ENCODE measurements at places on chromosomes 3 and 15. TPM values are rescaled to one million over a fixed set of nuclear protein-coding genes. Genes with fewer than 3 reads are reported as not detected.
A peak's percentile ranks its signal among the peaks of the same experiment; 100 is the strongest.

DNA sequence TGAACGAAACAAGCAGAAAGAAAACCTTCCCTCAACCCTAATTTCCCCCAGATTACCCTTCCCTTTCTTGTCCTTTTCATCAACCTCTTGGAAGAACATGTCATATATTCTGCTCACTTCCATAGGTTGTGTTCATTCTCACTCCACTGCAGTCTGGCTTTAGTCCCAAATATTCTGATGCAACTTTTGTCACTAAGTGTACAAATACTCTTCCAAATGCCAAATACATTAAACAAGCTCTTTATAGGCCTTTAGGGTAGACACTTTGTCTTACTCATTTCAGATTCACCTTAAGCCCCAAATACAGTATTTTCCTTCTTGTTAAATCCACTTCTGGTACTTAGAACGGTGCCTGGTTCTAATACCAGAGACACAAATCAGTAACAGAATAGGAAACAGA lies 406.5 kb upstream of the CDIN1 start:
- no peak for DNase-seq
- no peaks in the 10 kb centered on the region for H3K36me3 ChIP-seq
- no peaks in the 10 kb centered on the region for H3K27me3 ChIP-seq
- H3K27ac ChIP-seq = no peak overlapping the region
- H3K4me1 ChIP-seq = peaks cover 7% of the 10 kb centered on the region

GRCh38 chr15:51318382-51319150 lies 19.8 kb downstream of the CYP19A1 start:
- no peak for DNase-seq
- H3K4me3 ChIP-seq = no peak overlapping the region
- no peaks in the 10 kb centered on the region for H3K36me3 ChIP-seq
- peak overlapping the region; percentile 71 for H3K27ac ChIP-seq
- peaks cover 11% of the 10 kb centered on the region for H3K4me1 ChIP-seq

DNA sequence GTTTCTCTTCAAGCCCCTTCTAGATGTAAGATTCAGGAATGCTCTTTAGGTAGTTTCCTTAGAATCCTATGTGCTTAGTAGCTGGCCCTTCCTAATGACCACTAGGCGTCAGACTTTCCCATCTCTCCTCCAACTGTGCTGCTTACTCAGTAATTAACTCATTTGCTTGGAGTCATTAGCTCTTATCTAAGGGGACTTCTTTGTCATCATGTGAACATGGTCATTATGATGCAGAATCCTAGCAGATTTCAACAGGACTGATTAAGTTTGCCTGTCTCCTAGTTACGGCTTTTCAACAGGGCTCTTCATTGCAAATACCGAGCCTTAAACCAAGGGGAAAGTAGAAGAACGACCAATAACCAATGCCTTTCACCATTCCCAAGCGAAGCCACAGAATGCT lies 46.4 kb downstream of the GJD2 start:
- no peak overlapping the region for H3K4me3 ChIP-seq
- DNase-seq = no peak
- H3K27me3 ChIP-seq = no peaks in the 10 kb centered on the region
- H3K4me1 ChIP-seq = no peaks in the 10 kb centered on the region
- H3K27ac ChIP-seq = no peak overlapping the region

DNA sequence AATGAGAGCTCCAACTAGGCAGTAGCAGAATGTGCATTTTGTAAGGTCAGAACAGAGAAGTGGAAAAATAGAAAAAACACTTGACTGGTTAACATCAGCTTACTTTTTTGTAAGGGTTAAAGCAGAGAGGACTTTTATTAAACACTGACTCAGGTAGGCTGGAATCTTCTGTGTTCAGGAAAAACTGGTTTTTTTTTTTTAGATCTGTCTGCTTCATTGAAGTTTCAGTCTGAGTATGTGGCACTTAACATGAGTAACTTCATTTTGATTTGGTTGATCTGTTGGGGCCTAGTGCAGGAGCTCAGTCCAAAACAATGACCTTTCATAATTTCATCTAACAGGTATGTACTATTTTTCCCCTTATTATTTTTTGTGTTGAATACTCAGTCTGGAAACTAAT lies 141.1 kb downstream of the DOCK3 start:
- H3K4me1 ChIP-seq = peaks cover 3% of the 10 kb centered on the region
- DNase-seq = no peak
- no peaks in the 10 kb centered on the region for H3K27me3 ChIP-seq

DNA sequence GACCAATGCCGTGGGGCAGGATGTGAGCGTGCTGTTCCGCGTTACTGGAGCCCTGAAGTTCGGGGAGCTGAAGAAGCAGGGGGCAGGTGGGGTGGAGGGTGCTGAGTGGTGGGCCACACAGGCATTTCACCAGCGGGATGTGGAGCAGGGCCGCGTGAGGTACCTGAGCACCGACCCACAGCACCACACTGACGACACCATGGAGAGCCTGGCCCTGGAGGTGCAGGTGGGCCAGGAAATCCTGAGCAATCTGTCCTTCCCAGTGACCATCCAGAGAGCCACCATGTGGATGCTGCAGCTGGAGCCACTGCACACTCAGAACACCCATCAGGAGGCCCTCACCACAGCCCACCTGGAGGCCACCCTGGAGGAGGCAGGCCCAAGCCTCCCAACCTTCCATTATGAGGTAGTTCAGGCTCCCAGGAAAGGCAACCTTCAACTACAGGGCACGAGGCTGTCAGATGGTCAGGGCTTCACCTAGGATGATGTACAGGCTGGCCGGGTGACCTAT lies 179.6 kb downstream of the TBC1D2B start:
- DNase-seq = no peak
- H3K27me3 ChIP-seq = no peaks in the 10 kb centered on the region
- H3K4me3 ChIP-seq = no peak overlapping the region
- H3K27ac ChIP-seq = no peak overlapping the region
- H3K36me3 ChIP-seq = no peaks in the 10 kb centered on the region

DNA sequence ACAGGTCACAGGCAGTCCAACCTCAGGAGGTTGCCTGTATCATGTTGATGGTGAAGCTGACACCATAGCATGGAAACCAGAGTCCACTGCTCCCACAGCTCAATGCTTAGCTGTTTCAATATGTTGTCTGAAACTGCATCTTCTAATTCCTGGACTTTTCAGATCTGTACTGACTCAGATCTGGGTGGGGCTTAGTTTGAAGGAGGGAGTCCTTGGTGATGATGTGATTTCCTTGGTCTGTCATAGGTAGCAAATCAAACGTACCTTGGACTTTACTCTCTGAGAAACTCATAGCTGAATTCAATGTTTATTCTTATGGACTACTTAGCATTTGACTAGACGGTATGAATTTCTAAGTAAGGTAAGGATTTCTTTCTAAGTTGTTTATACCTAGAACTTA lies at the start of gene HHLA2:
TSS of gene HHLA2 (plus strand) at position 310 of the 400 bp plus-strand sequence. CDS start 55,266 bp downstream, outside the sequence.
- H3K36me3 ChIP-seq = no peaks in the 10 kb centered on the region
- H3K27me3 ChIP-seq = no peaks in the 10 kb centered on the region
- DNase-seq = no peak
- H3K27ac ChIP-seq = no peak within 1 kb of the TSS
- H3K4me1 ChIP-seq = no peaks in the 10 kb centered on the region
- H3K4me3 ChIP-seq = no peak within 1 kb of the TSS

DNA sequence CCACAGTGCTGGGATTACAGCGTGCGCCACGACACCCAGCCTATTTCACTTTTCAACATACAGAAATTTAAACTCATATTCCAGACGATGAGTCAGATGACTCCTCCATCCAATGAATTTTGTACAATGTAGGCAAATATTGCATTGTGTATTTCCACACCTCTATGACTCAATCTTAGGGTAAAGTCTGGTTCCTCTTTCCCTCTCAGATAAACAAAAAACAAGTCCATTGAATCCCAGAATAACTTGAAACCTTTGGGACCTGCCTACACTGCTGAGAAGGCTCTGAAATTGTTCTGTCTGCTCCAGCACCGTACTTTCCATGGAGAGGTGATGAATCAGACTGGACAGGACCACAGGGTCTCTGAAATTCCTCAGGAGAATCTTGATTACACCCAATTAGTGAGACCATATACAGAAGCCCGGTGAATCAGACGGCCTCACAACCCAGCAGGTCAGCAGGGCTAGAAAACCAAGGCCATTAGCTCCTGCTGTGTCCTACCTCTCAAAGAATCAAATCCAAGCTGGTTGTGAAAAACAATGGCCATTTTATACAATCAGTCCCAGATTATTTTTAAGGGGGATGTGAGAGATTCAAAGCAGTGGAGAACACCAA lies 112.6 kb downstream of the ERC2 start:
- no peaks in the 10 kb centered on the region for H3K27me3 ChIP-seq
- no peak for DNase-seq
- no peaks in the 10 kb centered on the region for H3K4me1 ChIP-seq
- H3K4me3 ChIP-seq = no peak overlapping the region
- no peaks in the 10 kb centered on the region for H3K36me3 ChIP-seq

- no peaks in the 10 kb centered on the region for H3K27me3 ChIP-seq
- peaks cover 11% of the 10 kb centered on the region for H3K4me1 ChIP-seq
- H3K36me3 ChIP-seq = peaks cover 7% of the 10 kb centered on the region
- DNase-seq = no peak
These were observed 9.2 kb downstream of the ARF4 start for GRCh38 chr3:57587905-57588304.

DNA sequence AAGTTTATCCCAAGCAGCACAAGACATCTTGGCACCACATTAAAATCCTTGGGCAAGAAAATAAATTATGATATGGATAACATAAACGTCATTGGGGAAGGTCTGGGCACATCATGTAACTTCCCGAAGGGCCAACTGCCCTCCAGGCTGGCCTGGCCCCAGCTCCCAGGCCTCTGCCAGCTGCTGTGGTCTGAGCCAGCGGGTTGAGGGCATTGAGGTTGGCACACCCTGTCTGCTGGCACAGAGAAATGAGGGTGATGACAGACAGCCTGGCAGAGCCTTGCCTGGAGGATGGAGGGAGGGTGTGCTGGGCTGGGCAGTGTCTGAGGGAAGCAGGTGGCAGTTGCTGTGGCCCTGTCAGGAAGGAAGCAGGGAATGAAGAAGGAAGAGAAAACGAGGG lies 3.3 kb upstream of the RBSN start:
- DNase-seq = peak; percentile 81
- H3K27ac ChIP-seq = peak overlapping the region; percentile 77
- peaks cover 34% of the 10 kb centered on the region for H3K4me1 ChIP-seq
- H3K4me3 ChIP-seq = no peak overlapping the region
- no peaks in the 10 kb centered on the region for H3K36me3 ChIP-seq
- no peaks in the 10 kb centered on the region for H3K27me3 ChIP-seq

GRCh38 chr15:69974321-69974720 lies 123.4 kb downstream of the TLE3 start:
- H3K4me3 ChIP-seq = no peak overlapping the region
- H3K27ac ChIP-seq = no peak overlapping the region
- H3K36me3 ChIP-seq = no peaks in the 10 kb centered on the region
- H3K27me3 ChIP-seq = peaks cover 26% of the 10 kb centered on the region

DNA sequence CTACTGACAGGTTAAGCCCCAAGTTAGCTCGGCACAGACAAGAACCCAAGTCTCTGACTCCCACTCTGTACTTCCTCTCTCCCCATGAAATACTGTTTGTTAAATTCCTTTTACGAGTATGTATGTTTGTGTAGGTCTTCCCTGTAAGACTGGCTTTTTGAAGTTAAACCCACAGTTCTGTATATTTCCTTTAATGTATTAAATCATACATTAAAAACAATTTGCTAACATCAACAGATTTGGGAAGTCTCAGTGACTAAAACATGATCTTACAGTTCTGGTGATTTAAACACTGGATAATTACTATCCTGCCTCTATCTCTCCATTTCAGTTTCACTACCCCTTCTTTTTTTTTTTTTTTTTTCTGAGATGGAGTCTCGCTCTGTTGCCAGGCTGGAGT lies 4.4 kb downstream of the CMTM6 start:
- H3K4me1 ChIP-seq = peaks cover 13% of the 10 kb centered on the region
- no peak for DNase-seq
- H3K27ac ChIP-seq = no peak overlapping the region

- H3K36me3 ChIP-seq = no peaks in the 10 kb centered on the region
- H3K4me3 ChIP-seq = no peak overlapping the region
- DNase-seq = peak; percentile 77
- peak overlapping the region; percentile 10 for H3K27ac ChIP-seq
- no peaks in the 10 kb centered on the region for H3K27me3 ChIP-seq
These were observed 296.8 kb downstream of the RORA start for GRCh38 chr15:60932051-60932915.

- H3K4me1 ChIP-seq = peaks cover 25% of the 10 kb centered on the region
- H3K36me3 ChIP-seq = no peaks in the 10 kb centered on the region
- H3K27me3 ChIP-seq = no peaks in the 10 kb centered on the region
- no peak for DNase-seq
- no peak overlapping the region for H3K4me3 ChIP-seq
These were observed 44.1 kb downstream of the RARB start for GRCh38 chr3:25472153-25472552.

DNA sequence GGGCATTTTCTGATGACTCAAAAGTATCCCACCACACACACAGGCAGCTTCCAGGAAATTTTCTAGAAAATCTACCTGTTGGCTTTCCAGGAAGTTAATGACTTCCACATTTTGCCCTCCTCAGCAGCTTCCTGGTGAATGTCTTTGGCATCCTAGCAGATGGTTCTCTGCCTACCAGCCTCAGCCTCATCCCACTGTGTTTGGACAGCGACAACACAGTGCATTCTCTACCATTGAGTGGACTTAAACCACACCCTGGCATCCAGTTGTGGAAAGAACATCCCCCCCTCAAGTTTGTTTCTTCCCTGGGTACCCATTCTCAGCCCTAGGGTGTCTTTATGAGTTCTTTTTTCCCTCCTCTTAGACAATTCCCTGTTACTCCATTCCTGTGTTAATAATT lies 50.8 kb upstream of the GADL1 start:
- no peaks in the 10 kb centered on the region for H3K27me3 ChIP-seq
- DNase-seq = no peak
- no peak overlapping the region for H3K4me3 ChIP-seq

Gene PCSK6
- 22.8 TPM for total RNA-seq

Gene GRM7
- total RNA-seq = not detected

Gene MAN2A2
- total RNA-seq = 53.4 TPM

Gene ALS2CL
- total RNA-seq = 129 TPM

Gene ADGRG7
- not detected for total RNA-seq

Gene A4GNT
- total RNA-seq = not detected

Gene ZNF619
- total RNA-seq = 10.4 TPM

Gene NR1I2
- total RNA-seq = not detected
